ENCODE measurements at places on chromosomes 7 and 10. TPM values are rescaled to one million over a fixed set of nuclear protein-coding genes. Genes with fewer than 3 reads are reported as not detected.

GRCh38 chr10:95694665-95695064 is 938 bp upstream of the TCTN3 start:
- no peak for DNase-seq

DNA sequence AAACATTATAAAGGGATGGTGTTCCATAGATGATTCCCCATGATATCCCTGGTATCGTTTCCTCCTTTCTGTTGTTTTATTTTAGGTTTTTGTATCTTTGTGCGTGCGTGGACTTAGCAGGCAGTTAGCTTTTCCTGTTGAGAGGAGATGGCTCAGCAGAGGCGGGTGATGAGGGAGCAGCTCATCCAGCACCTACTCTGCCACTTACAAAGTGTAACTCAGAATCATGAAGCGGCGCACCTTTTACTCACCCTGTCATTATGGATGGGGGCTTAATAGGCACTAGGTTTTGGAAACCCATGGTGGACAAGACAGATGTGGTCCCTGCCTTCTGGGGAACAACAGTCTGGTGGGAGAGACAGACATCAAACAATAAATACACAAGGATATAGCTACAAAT is 17.1 kb downstream of the FAM241B start:
- no peak for DNase-seq

DNA sequence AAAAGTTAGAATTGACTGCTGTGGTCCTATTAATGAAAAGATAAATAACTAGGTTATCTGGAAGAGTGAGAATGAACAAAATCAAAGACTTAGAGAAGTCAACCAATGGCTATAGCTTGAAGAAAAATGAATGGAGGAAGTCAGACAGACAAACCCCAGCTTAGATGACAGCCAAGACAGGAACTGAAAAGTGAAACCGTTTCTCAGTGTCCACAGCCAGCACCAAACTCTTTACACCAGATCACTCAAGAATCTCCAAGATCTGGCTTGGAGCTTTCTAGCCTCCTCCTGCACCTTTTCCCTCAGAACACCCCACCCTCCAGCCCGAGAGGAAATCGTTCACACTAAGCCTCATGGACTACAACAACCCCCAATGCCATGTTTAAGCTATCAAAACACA is 167.0 kb downstream of the SFMBT2 start:
- DNase-seq = no peak

DNA sequence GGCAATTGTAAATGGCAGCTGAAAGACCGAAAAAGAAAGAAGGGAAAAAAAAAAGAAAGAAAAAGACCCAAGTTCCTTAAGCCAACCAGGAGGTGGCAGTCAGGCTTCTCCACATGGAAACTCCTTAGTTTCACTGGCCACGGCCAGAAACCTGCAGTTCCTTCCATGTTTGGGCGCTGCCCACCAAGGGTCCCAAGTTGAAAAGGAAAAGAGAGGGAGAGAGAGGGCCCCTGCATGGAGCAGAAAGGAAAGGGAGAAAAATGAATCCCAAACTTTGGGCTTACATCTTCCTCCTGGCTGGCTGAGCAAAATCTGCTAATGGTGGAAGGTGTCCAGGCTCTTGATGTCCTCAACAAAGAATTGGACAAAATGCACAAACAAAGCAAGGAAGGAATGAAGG is 31.8 kb upstream of the ABCA13 start:
- DNase-seq = peak; percentile 28

The BAIAP2L1 gene
- 65.4 TPM for total RNA-seq

The HKDC1 gene
- total RNA-seq = 20.2 TPM

All from mucosa of descending colon (tissue), 3 donors.